8988T (cell line): ENCODE measurements at places on chromosomes 11 and 22.

- no peak for DNase-seq
Measured at GRCh38 chr11:62444236-62444833, 25.5 kb downstream of the SCGB1A1 start.

GRCh38 chr11:125364121-125364826, 131.8 kb downstream of the FEZ1 start:
- no peak for DNase-seq

- no peak for DNase-seq
Measured at GRCh38 chr11:79139900-79140299, 300.9 kb downstream of the TENM4 start.

- no peak for DNase-seq
Measured at GRCh38 chr11:133163463-133164419, 368.6 kb downstream of the OPCML start.

DNA sequence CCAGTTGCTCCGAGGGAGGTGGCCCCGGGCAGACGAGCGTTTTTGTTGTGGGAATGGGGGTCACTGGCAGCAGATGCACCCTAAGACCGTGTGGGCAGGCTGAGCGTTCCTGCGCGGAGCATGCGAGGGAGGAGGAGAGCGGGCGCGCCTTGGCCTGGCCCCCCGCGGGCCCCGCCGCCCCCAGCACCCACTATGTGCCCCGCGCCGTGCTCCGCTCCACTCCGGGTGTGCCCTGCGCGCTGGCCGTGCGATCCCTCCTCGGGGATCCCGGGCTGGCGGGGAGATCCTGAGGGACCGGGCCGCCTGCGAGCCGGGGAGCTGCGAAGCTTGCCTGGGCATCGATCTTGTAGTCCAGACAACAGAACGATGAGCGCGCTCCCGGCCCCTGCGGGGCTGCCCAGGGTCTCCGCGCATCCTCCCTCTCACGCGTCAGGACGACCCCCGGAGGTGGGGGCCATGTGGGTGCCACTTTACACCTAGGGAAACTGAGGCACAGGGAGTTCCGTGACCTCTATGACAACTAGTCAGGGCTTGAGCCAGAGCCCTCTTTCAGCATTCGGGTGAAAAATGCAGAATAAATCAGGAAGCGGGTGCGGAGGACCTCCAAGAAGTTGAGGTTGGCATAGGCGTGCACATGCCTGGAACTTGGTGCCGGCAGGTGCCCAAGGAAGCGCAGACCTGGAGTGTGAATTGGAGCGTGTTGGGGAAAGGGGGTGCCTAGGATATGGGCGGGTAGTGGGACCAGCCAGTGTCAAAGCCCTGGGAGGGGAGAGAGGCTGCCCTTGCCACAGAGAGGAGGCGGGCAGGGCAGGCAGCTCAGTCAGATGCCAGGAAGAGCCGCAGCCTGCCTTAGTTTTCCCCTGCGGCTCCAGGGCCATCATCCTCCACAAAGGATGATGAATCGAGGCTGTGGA, 1.3 kb upstream of the KMT5B start:
- peak; percentile 41 for DNase-seq

DNA sequence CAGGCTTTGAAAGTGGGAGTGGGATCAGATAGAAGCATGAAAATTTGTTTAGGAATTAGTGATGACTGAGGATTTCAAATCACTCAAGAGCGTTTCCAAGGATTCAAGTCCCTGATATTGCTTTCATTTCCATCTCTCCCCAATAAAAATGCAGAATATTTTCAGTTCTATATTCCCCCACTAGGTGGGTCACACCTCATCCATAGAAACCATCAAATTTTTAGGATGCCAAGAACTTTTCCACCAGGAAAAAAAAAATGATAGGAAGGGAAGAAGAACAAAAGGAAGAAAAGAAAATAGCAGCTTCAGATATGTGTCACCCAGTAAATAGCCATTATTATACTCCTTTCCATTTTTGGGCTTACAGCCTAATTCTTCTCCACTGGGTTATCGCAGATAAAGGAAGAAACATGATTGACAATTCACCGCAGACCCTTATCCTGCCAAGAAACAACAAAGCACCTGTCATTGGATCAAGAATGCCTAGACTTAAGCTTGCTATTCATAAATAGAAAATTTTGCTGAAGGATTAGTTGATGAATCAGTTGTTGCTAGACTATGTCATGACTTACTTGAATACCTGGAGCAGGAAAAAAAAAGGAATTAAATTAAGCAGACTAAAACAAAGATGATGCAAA, 30.3 kb upstream of the OR10D3 start:
- DNase-seq, result no peak

DNA sequence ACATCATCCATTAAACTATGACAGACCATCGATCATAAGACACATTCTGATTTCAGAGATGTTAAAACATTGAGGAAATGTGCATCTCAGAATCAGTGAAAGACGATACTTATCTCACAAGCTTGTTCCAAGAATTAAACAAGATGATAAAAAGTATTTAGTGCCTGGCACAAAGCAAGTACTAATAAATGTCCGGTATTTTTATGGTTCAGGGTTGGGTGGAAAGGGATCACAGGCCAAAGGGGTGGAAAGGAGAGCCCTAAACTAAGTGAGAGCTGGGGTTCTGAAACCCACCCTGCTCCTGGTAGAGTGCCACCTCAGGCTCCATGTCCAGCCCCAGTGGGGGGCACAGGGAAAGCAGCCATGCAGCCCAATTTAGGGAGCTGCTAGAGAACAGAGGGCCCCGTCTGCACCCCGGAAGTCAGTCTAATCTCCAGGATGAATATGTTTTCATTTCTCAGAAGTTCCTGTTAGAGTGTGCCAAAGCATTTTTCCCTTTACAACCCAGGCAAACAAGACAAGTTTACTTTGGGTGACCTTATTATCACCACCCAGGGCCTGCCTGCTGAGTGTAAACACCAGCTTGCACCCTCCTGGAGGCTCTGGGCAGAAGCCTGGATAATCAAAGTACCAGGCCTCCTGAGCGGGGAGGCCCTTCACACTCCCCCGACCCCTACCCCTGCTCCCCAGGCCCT, 3.8 kb upstream of the CREB3L1 start:
- DNase-seq, result no peak

DNA sequence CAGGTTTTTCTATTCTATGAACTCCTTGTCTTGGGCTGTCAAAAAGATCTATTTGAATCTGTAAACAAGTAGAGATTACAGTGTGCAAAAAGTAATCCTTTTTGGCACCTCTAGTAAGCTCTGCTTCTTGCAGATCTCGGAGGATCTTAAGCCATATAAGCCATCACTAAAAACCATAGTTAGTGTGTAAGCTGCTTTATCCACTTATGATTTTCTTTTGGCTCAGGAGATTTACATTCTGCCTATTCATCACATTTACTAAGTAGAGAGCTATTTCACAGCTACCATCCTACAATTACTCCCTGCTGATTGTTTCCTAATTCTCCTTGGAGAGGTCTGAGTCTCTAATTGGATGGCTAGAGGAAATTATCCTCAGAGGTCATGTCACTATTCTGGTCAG, 385.7 kb downstream of the AASDHPPT start:
- DNase-seq, result no peak

- no peak for DNase-seq
Measured at GRCh38 chr11:88266919-88267318, 70.6 kb downstream of the CTSC start.

- DNase-seq, result no peak
Measured at GRCh38 chr11:34860518-34860917, 55.7 kb downstream of the APIP start.

GRCh38 chr22:47201186-47201995, 438.9 kb downstream of the TBC1D22A start:
- no peak for DNase-seq
